ENCODE measurements at places on chromosomes 12 and 14.

- no peak for DNase-seq
These were observed 826 bp downstream of the ZNF705A start for GRCh38 chr12:8157484-8158198.

DNA sequence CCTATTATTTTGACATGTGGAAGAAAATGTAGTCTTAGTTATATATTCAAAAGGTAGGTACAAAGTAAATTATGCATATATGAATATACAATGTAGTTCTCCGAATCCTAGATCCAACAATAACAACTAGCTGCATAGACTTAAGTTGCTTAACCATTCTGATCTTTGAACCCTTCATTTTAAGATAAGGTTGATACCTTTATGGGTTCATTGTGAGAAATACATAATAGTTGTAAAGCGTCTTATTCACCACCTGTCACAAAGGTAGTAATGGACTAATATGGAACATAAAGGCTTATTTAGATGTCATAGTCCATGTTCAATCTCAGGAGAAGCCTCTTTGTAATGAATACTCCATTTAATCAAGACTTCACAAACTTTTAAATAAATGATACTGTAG is 263.6 kb downstream of the TMTC2 start:
- no peak for DNase-seq

GRCh38 chr12:113007166-113007565 is 28.8 kb downstream of the OAS2 start:
- no peak for DNase-seq

DNA sequence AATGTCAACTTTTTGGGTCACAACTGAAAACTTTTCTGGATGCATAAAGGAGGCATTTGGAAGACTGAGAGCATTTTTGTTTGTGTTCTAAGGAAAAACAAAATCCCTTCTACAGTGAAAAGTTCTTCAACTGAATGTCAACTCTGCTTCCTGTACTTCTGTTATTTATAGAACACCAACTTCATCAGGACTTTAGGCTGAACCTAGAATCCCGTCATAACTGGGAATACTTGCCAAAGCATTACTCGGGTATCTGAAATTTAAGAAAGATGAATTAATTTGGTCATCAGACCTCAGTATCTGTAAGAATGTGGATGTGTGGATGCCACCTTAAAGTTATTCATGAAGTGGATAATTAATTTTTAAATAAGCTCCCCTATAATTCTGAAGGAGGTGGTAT is 73.2 kb downstream of the FERMT2 start:
- no peak for DNase-seq

DNA sequence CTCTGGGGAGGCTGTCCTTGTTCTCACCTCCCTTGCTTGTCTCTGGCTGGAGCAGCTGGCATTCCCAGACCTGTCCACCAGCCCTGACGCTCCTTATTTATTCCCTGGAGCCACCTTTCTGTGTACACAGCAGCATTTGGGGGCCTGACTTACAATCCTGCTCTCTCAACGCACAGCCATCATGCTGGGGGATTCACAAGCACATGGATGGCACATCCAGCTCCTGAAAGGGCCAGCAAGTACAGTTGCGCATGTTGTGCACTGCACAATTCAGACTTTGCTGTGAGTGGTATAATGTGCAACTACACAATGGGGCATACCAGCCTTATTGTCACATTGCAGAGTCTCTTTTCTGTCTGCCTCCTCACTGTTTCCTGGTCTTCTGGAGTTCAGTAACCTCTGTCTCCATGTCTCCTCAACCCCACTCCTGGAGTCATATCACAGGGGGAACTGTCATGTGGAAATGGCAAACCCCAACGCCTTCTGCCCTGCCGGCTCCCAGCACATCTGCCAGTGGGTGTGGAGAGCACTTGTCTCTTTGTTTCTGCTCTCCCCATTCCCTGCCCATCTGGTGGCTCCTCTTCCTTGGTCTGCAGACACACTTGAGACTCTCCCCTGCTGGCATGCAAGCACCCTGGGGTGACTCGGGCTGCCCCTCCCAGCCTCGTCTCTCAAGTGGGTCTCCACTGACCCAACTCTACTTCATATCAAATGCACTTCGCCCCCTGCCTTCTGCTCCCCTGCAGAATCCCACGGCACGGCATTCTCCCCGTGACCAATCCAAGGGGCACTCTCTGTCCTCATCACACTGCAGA is 41.2 kb upstream of the MEG3 start:
- no peak for DNase-seq

Data from SW 1271 (cell line).